ENCODE measurements at places on chromosomes 7 and 10. TPM values are rescaled to one million over a fixed set of nuclear protein-coding genes. Genes with fewer than 3 reads are reported as not detected.
A peak's percentile ranks its signal among the peaks of the same experiment; 100 is the strongest.

DNA sequence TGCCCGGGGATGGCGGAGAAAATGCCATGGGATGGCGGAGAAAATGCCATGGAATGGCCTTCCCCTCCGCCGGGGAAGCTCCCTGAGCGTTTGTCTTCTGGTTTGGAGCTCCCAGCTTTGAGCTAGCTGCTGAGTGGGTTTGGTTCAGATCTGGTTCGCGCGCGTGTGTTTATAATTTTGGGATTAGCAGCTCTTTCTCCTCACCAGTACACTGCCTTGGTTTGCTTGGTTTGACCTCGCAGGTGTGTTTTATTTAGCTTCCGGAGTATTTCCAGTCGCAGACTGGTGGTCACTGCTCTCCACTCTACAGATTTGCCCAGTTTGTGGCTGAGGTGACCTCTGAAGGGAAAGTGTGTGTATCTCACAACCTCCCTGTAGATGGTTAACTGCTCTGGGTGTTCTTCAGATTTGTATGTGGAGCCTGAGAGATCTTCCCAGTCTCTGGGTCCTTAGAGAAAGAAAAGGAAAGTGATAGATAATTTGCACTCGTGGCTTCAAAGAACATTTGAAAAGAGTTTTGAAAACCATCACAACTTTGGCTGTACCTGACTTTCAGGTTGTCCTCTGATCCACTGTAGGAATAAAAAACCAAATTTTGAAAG is 597 bp downstream of the ZNF277 start:
- DNase-seq: no peak
- H3K4me3 ChIP-seq: peak overlapping the region; percentile 99
- peak overlapping the region; percentile 96 for H3K27ac ChIP-seq
- H3K4me1 ChIP-seq: peaks cover 33% of the 10 kb centered on the region
- no peaks in the 10 kb centered on the region for H3K27me3 ChIP-seq

- no peak overlapping the region for H3K4me3 ChIP-seq
- no peak for DNase-seq
- H3K4me1 ChIP-seq: no peaks in the 10 kb centered on the region
- no peak overlapping the region for H3K27ac ChIP-seq
These were observed 31.7 kb upstream of the FAM204A start for GRCh38 chr10:118373786-118374185.

DNA sequence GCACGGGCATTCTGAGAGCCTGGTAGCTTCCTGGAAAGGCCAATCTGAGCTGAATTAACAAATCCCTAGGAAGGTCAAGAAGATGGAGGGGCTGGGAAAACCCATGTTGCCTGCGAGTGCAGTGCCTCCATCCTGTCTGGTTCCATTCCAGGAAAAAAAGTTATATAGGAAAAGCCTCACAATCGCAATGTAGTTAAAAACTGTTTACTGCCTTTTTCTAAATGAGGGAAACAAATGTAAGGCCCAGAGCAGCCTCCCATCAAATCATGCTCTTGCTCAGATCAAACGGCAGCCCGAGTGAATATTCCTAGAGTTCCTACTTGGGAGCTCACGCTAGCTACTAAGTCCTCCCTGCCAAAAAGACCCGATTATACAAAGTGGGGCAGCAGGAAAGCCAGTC is 179.9 kb downstream of the KCNMA1 start:
- H3K4me3 ChIP-seq: no peak overlapping the region
- H3K4me1 ChIP-seq: peaks cover 22% of the 10 kb centered on the region
- H3K27ac ChIP-seq: no peak overlapping the region
- no peaks in the 10 kb centered on the region for H3K36me3 ChIP-seq
- DNase-seq: no peak

- DNase-seq: no peak
- H3K36me3 ChIP-seq: no peaks in the 10 kb centered on the region
- no peak overlapping the region for H3K4me3 ChIP-seq
- peaks cover 31% of the 10 kb centered on the region for H3K27me3 ChIP-seq
These were observed 131.3 kb upstream of the PRKCQ start for GRCh38 chr10:6711408-6711841.

- DNase-seq: no peak
- no peak overlapping the region for H3K4me3 ChIP-seq
- H3K27me3 ChIP-seq: peaks cover 4% of the 10 kb centered on the region
- no peak overlapping the region for H3K27ac ChIP-seq
These were observed 30.3 kb upstream of the CAMK1D start for GRCh38 chr10:12319076-12319475.

GRCh38 chr7:44261240-44261639 is 60.5 kb downstream of the YKT6 start:
- H3K4me3 ChIP-seq: no peak overlapping the region
- no peak for DNase-seq
- no peak overlapping the region for H3K27ac ChIP-seq
- no peaks in the 10 kb centered on the region for H3K36me3 ChIP-seq
- peaks cover 12% of the 10 kb centered on the region for H3K27me3 ChIP-seq

GRCh38 chr7:133797818-133798520 is 329.2 kb upstream of the LRGUK start:
- peaks cover 2% of the 10 kb centered on the region for H3K36me3 ChIP-seq

DNA sequence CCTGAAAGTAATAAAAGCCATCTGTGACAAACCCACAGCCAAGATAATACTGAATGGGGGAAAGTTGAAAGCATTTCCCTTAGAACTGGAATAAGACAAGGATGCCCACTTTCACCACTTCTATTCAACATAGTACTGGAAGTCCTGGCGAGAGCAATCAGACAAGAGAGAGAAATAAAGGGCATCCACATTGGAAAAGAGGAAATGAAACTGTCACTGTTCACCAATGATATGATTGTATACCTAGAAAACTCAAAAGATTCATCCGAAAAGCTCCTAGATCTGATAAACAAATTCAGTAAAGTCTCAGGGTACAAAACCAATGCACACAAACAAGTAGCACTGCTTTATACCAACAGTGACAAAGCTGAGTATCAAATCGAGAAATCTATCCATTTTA is 581.7 kb upstream of the TEX47 start:
- no peak overlapping the region for H3K27ac ChIP-seq
- H3K27me3 ChIP-seq: no peaks in the 10 kb centered on the region
- no peaks in the 10 kb centered on the region for H3K36me3 ChIP-seq
- no peak for DNase-seq

DNA sequence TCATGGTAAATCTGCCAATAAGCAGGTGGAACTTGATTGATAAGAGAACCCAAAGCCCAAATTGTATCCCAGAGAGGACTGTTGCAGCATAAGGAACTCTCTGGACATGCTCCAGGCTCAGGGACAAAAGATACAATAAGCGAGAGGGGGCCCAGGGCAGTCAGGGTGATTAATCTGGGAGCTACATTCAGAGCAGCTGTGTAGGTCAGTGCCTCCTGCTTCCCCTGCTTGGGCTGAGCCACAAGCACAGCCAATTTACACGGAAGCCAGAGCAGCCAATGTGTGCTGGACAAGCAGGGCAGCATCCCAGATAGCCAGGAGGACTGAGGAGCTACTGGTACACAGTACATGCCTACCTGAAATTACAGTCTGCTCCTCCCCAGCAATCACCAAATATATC is 24.2 kb downstream of the MYPN start:
- H3K4me3 ChIP-seq: no peak overlapping the region
- H3K27me3 ChIP-seq: no peaks in the 10 kb centered on the region
- no peaks in the 10 kb centered on the region for H3K4me1 ChIP-seq
- H3K27ac ChIP-seq: no peak overlapping the region
- no peak for DNase-seq

- H3K36me3 ChIP-seq: peaks cover 19% of the 10 kb centered on the region
- peaks cover 31% of the 10 kb centered on the region for H3K4me1 ChIP-seq
- no peak for DNase-seq
- peak overlapping the region; percentile 78 for H3K27ac ChIP-seq
These were observed 25.2 kb downstream of the CTBP2 start for GRCh38 chr10:125134916-125135770.

- H3K36me3 ChIP-seq: no peaks in the 10 kb centered on the region
- H3K4me3 ChIP-seq: no peak overlapping the region
- no peak for DNase-seq
- H3K27ac ChIP-seq: no peak overlapping the region
- H3K27me3 ChIP-seq: no peaks in the 10 kb centered on the region
These were observed 396.7 kb upstream of the SORCS1 start for GRCh38 chr10:107561136-107561650.

Gene SEMA3D
- 27.9 TPM for total RNA-seq

Gene CAMK2B
- 9.3 TPM for total RNA-seq

Gene ECHS1
- total RNA-seq: 91.4 TPM

Gene C10orf95
- 0.77 TPM for total RNA-seq

Gene FGL2
- not detected for total RNA-seq

Gene ANKRD30A
- total RNA-seq: not detected

Gene IDI2
- not detected for total RNA-seq

Gene MDFIC
- total RNA-seq: 6.7 TPM

Measured in progenitor cell of endocrine pancreas (in vitro differentiated cells).